ENCODE measurements at places on chromosomes 7 and 10. TPM values are rescaled to one million over a fixed set of nuclear protein-coding genes. Genes with fewer than 3 reads are reported as not detected.

DNA sequence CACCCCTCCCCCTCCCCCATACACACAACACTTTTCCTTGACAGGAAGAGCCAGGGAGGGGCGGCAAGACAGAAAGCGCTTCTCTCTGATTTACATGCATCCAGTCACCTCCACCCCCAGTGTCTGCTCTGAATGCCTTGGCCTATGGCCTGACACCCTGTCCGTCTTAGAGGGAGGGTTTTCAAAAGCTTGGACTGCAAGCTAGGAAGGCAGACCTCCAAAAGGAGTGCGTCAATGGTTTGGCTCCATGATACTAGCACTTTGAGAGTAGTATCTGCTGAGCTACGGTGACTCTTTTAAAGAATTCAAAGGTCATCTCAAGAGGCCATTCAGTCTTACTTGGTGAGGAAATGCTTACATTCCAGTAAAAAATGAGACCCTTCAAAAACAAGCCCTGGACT lies 20.3 kb upstream of the PAX2 start:
- no peak for DNase-seq

GRCh38 chr7:129702316-129702715 lies 90.8 kb downstream of the NRF1 start:
- DNase-seq = no peak

CAMK2B gene
- total RNA-seq = 0.31 TPM

DNA sequence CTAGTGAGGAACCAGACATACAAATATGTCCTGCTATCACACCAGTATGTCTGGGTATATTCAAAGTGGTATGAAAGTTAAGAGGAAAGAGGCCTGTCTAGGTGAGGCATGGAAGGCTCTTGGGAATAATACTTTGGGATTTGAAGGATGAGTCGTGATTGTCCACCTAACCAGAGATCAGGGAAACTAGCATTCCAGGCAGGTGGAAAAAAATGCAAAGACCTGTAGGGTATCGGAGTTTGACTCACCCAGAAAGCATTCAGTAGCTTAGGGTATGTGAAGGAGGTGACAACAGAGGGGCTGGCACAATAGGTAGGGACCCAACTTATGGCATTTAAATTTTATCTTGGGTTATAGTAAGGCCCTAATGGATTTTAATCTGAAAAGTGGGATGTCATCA lies 950 bp upstream of the GCC1 start:
- DNase-seq = no peak

GRCh38 chr10:31353574-31353973 lies 34.6 kb downstream of the ZEB1 start:
- no peak for DNase-seq

PNLIPRP3 gene
- total RNA-seq = not detected

GRCh38 chr10:100896876-100897461 lies 15.8 kb upstream of the SLF2 start:
- DNase-seq = no peak

ABCB1 gene
- total RNA-seq = not detected

PIK3AP1 gene
- total RNA-seq = 1.7 TPM

- DNase-seq = no peak
Measured at GRCh38 chr10:109893386-109893785, 29.9 kb downstream of the XPNPEP1 start.

DNA sequence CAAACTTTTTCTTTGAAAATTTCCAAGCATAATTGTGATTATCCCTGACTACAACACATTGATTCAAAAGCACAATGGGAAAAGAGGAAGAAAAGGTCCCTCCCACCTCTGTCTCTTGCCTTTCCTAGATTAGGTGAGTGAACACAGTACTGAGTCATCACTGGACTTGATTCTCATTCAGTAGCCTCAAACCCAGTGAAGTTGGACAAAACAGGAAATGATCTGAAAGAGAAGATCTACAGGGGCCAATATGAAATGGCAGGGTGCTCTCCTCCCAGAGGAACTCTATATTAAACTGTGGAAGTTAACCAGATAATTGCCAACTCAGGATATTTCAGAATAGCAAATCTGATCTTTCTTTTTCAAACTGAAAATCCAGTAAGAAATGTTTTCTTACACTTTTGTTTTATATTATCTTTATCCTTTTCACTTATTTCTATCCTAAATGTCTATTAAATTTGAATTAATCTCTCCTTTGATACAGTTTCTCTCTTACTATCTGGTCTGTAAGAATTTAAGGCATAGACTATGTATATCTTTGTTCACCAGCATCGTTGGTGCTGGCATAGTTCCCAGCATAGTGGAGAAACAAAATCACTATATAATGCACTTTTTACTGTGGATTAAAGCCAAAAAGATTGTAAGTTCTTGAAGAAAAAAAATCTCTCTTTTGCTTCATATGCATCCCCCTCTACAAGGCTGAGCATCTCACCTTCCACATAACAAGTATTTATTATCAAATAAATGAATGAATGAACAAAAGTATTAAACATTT lies 41.4 kb upstream of the IKZF1 start:
- DNase-seq = no peak

DNA sequence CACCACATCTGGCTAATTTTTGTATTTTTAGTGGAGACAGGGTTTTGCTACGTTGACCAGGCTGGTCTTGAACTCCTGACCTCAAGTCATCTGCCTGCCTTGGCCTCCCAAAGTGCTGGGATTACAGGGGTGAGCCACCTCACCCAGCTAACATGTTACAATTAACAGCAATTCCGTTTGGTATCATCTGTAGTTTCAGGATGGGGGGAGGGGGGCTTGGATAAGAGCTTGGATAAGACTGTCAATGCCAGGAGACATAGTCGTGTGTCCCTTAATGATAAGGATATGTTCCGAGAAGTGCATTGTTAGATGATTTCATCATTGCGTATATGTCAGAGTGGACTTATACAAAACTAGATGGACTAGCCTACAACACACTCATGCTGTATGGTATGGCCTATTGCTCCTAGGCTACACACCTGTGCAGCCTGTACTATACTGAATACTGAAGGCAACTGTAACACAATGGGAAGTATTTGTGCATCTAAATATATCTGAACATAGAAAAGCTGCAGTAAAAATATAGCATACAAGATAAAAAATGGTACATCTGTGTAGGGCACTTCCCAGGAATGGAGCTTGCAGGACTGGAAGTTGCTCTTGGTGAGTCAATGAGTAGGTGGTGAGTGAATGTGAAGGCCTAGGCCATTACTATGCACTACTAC lies 103.9 kb upstream of the TNS3 start:
- no peak for DNase-seq

DNA sequence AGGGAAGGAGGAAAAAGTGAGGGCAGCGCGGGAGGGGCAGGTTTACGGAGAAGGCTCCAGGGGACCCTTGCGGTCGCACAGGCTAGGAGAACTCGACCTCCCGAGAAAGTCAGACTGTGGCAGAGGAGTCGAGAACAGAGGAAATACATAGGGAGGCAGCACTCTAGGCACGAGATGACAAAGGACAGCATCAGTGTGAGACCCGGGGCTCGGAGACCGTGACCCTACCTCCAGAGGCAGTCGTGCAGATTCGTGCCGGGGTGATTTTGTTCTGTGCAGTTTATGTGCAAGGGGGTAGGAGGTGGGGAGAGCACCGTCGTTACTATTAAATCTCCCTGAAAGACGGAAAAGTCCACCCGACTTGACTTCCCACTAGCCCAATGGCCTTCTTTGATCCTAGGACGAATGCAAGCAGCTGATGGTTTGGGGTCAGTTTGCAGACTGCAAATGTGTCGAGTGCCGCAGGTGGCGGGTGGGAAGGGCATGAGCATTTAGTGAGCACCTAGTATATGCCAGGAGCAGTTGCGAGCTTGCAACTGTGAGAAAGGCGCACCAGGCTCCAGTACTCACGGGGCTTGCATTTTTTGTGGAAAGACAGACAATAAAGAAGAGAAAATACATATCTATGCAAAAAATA lies 674 bp upstream of the OSBPL3 start:
- peak; percentile 44 for DNase-seq

DNA sequence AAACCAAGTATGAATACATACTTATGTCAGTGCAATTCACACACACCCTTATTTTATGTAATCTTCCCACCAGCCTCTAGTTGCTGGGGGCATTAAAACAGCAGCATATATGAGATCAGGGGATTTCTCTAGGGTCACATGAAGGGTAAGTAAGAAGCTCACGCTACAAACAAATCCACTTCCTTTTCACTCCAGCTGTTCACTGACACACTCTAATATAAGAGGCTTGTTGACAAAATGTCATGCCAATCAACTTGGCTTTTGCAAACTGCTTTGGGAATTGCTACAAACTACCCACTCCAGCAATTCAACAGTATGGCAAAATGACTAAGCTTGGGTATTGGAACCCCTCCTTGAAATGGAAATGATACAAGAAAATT lies 10.3 kb downstream of the FAM3C start:
- DNase-seq = no peak

WDR86 gene
- 33.0 TPM for total RNA-seq

Data from neural progenitor cell (in vitro differentiated cells).